ENCODE measurements at places on chromosomes 4 and X. TPM values are rescaled to one million over a fixed set of nuclear protein-coding genes. Genes with fewer than 3 reads are reported as not detected.

GRCh38 chrX:20218836-20219505, 47.7 kb downstream of the RPS6KA3 start:
- DNase-seq = no peak
- H3K27me3 ChIP-seq = no peaks in the 10 kb centered on the region
- peaks cover 13% of the 10 kb centered on the region for H3K4me1 ChIP-seq
- no peaks in the 10 kb centered on the region for H3K36me3 ChIP-seq

DNA sequence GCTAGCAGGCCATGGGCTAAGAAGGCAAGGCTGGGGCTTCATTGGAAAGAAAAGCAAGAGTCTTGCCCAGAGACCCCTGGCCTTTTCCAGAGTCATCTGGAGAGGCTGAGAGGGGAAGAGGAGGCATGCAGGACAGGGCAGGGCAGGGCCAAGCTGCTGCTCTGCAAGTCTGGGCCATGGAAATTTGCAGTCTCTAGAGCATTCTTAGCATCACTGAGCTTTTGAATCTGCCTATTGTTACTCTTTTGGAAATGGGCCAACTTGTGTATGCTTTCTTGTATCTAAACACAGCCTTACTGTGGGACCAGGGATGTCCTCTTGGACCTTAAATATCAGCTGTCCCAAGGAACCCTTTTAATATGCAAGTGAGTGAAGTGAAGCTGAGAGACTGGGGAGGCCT, 560.5 kb downstream of the MID1IP1 start:
- no peaks in the 10 kb centered on the region for H3K4me1 ChIP-seq
- H3K27me3 ChIP-seq = no peaks in the 10 kb centered on the region
- no peak for DNase-seq
- H3K4me3 ChIP-seq = no peak overlapping the region
- H3K27ac ChIP-seq = no peak overlapping the region
- H3K36me3 ChIP-seq = no peaks in the 10 kb centered on the region

DNA sequence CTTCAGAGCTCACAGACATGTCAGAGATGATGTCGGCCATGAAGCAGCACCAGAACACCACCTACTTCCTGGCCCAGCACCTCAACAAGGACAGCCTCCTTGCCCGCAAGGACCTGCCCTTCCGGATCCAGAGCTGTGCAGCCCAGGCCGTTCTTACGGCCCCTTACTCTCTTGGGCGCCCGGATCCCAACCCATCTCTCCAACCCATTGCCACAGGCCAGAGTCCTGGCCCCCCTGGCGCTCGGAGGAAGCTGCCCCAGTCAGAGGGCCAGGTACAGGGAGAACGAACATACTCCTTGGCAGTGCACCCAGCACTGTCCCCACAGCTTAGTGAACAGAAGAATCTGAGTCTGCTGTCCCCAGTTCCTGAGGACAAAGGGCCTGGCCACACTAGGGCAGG, 27.9 kb upstream of the PRPS1 start:
- no peaks in the 10 kb centered on the region for H3K36me3 ChIP-seq
- H3K27ac ChIP-seq = no peak overlapping the region
- peaks cover 23% of the 10 kb centered on the region for H3K4me1 ChIP-seq
- DNase-seq = no peak

GRCh38 chr4:7254736-7255487, 62.6 kb downstream of the SORCS2 start:
- no peaks in the 10 kb centered on the region for H3K27me3 ChIP-seq
- no peaks in the 10 kb centered on the region for H3K36me3 ChIP-seq
- H3K4me3 ChIP-seq = no peak overlapping the region
- H3K4me1 ChIP-seq = no peaks in the 10 kb centered on the region
- no peak for DNase-seq

GRCh38 chrX:103846386-103846785, 14.3 kb upstream of the RAB9B start:
- no peak for DNase-seq
- 0 out of 2 replicates have a peak, but pooled peaks cover 5% of the 10 kb centered on the region for H3K27me3 ChIP-seq
- no peaks in the 10 kb centered on the region for H3K36me3 ChIP-seq
- no peaks in the 10 kb centered on the region for H3K4me1 ChIP-seq

Gene SLC10A4
- not detected for total RNA-seq

Gene STK32B
- not detected for total RNA-seq

Gene MAGEA2B
- 35.3 TPM for total RNA-seq

Gene PITX2
- 0.48 TPM for total RNA-seq
